ENCODE measurements at places on chromosomes 5 and 9.
A peak's percentile ranks its signal among the peaks of the same experiment; 100 is the strongest.

DNA sequence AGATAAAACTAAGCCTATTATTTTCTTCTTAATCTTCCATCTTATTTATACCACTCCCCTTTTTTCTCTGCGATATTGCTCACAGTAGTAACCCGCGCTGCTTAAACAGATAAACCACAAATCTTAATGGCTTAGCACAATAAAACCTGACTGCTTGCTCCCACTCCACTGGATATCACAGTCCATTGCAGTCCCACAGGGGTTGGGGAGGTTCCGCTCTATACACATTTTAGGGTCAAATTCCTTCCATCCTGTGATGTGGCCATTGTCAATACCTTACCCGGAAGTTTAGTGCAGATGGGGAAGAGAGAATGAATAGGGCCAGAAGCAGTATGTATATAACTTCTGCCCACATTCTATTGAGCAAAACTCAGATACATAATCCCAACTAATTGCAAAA is 193.7 kb downstream of the RAB3C start:
- no peak for DNase-seq

- DNase-seq, result no peak
Observed at GRCh38 chr5:148633067-148633377, 21.3 kb downstream of the HTR4 start.

- no peak for DNase-seq
Observed at GRCh38 chr5:157606046-157606445, 30.5 kb upstream of the ADAM19 start.

DNA sequence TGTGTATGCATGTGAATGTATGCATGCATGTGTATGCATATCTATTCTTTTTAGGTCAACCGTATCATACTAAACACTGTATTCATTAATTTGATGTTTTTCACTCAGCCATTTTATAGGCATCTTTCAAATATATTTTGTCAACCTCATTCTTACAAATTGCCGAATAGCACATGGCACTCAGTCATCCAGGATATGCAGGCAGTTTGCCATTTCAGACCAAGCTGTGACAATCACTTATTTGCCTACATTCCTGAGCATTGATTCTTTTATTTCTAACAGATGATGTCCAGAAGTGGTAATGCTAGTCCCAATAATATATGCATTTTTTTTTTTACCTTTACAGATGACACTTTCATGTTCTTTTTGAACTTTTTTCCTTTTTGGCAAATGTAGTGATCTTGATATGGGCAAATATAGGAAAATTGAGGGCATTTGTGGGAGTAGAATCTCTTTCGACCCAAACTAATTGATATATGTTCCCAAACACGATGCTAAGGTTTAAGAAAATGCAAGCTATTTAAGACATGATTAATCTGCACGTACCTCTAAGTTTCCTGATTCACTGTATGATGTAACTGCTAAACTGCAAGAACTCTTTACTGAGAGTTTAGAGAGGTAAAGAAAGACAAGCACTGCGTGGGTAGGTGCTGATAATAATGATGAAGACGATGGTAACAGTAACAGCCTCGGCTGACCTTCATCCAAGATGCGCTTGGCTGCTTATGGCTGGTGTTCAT is 153.9 kb upstream of the DAP start:
- DNase-seq, result no peak

GRCh38 chr5:68369023-68369359 is 153.4 kb downstream of the PIK3R1 start:
- DNase-seq, result no peak

GRCh38 chr5:99247346-99247745 is 318.5 kb upstream of the CHD1 start:
- DNase-seq, result no peak

GRCh38 chr9:93646640-93647178 is 70.3 kb downstream of the PHF2 start:
- peak; percentile 9 for DNase-seq

GRCh38 chr5:150556106-150556505 is 48.2 kb downstream of the NDST1 start:
- DNase-seq, result no peak

- DNase-seq, result no peak
Observed at GRCh38 chr5:175463641-175464040, 14.7 kb upstream of the SFXN1 start.

GRCh38 chr5:3324421-3325101 is 271.1 kb upstream of the IRX1 start:
- DNase-seq, result no peak

GRCh38 chr9:16575142-16575985 is 295.1 kb downstream of the BNC2 start:
- no peak for DNase-seq

DNA sequence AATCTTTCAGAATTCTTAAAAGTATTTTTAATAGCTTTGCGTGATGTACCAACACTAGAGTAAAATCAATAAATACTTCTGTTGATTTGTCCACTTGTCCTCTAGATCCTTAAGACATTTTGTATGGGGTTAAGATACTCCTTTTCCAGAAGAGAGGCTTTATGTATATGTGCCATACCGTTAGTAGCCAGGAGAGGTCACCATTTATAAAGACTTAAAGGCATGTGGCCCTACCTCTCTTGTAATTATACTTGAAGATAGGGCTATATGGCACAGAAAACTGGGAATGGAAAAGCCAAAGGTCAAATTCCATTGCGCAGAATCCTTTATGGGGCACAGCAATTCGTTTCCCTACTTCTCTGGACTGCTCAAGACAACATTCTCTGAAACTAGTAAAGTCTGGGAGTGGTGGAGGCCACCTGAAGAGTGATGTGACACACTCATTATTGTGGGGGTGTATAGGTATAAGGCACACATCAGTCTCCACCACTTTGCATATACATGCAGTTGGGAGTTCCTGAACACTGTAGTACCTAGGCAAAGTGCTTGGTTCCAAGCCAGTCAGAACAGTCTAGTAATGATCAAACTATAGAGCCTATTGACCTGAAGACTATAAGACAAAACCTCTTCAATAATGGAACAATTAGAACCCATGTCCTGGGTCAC is 140.1 kb upstream of the FBXL17 start:
- DNase-seq, result no peak

DNA sequence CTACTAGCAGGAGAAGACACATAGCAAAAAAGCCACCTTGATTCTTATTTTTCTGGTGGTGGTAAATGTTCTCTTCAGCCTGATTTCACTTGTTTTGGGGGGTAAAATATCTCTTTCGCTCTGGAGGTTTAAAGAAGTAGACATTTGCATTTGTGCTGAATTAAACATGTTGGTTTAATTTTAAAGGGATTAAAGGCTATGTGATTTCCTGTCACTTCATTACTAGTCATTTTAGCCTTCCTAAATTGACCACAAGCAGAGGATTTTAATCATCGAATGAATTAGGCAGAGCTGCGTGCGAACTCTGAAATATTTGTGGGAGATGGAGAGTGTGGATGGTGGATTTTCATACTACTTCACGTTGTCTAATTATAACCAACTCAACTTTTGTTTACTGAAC is 4.8 kb downstream of the RASGRF2 start:
- DNase-seq, result no peak

- DNase-seq, result no peak
Observed at GRCh38 chr5:33300209-33300742, 140.5 kb upstream of the TARS1 start.

DNA sequence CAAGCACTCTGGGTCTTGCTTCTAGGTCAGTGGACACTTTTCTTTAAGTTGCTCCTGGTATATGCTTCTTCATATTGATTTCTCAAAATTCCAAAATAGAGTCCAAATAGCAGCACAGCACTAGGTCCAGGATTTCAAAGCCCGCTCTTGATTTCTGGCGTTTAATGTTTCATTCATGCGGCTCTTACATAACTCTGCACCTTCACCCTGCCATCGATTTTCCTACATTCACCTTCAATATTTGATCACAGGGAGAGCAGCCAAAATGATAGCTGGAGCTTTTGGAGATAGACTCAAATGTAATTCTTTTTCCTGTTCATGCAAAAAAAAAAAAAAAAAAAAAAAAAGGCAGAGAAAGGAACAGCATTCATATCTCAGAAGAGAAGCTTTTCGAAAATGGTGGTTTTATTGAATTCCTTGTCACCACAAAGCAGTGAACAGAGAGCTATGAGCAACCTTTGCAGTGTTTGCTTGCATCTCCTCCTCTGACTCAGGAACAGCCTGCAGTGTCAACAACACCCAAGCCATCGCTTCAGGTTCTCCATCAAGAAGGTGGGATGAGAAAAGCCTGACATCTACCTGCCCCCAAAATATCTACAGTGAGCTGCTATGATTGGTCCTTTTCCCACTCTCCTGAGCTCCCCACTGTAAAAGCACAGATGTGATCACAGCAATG is 97.8 kb downstream of the MED10 start:
- no peak for DNase-seq

DNA sequence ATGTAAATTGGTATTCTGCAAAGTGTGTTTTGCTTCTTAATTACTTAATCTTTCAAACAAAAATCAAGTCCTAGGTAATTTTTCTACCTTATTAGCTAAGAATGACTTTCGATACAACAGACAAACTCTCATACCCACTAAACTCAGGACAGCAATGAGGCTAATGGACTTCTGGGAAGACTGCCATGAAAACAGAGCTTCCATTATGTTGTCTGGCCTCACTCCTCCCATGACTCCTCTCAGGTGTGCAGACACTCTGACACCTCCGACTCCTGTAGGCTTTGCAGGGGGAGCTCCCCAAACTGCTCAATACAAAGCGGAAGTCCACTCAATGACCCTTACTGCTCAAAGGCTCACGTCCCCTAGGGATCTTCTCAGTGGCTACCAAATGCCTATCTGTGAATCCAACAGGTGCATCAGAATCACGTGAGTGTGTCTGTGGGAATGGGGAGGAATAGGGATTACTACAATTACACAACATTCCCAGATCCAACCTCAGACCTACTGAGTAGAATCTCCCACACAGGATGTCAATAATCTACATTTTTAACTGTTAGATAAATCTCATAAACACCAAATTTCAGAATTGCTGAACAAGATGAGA is 289.9 kb downstream of the RAB3C start:
- DNase-seq, result no peak

DNA sequence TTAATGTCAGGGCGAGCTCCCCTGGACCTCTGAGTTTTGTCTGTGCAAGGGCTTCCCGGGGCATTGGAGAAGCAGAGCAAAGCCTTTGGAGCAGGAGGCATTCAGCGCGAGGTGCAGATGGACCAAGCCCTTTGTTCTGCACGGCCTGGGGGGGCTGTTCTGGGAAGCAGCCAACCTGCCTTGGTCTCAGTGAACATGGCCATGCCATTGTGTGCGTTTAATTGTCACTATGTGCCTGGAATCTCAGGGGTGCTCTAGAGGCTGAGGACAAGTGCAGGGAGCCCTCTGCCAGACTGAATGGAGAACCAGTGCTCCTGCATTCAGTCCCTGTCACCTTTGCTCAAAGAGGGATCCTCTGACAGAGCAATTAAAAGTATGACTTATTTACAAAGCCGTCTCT is 329.4 kb downstream of the IRX1 start:
- no peak for DNase-seq

Data from CD4-positive, alpha-beta T cell treated with Interleukin-15 for 1 hour (primary cell).